ENCODE measurements at places on chromosomes 7 and 10.

DNA sequence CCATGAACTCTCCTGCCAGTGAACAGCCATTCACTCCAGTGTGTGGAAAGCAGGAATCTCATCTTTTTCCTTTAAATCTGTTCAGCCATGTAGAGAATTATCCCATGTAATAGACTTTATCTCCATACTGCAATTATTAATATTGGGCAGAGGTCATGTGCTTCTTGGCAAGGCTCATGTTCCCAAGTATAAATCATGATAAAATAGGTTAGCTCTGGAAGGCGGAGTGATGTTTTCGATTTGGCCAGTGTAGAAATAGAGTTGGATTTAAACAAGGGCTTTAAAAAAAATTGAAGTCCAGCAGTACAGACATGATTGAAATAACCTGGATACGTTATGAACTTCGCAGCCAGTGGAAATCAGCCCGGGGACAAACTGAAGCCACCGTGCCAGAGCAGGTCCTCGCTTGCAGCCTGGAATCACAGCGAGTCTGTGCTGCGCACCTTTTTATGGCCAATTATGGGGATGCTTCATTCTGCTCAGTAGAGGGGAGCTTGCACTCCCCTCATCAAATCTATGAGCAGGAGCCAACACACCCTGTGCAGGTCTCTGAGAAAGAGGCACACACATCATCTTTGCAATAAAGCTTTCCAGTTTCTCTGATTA, 654.0 kb upstream of the MKI67 start:
- no peak for DNase-seq

- peak; percentile 26 for DNase-seq
These were observed 48.5 kb downstream of the CPEB3 start for GRCh38 chr10:92242380-92242779.

DNA sequence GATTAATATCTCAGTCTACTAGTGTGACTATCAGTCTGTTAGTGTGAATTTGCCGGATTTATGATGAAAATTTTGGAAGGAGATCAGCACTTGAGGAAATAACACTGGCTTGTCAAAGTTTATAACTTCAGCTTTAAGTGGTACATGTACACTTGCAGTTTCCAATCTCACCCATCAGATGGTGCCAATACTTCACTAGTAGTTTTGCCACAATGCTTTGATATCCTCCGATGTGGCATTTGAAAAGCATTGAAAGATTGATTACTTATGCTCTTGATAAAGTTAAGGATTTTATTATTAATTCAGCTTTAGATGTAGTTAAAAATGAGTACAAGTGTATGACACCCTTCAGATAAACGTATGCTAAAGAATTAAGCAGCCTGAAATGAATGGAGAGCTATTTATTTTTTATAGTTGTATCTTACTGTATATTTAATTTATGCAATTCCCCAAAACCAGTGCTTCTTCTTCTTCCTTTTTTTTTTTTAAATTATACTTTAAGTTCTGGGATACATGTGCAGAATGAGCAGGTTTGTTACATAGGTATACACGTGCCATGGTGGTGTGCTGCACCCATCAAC, 98.2 kb downstream of the ANLN start:
- peak; percentile 76 for DNase-seq

GRCh38 chr10:104099941-104100340, 14.3 kb upstream of the COL17A1 start:
- no peak for DNase-seq

- peak; percentile 34 for DNase-seq
These were observed 798 bp downstream of the PPIF start for GRCh38 chr10:79347894-79348639.

- no peak for DNase-seq
These were observed 180.8 kb downstream of the CCDC71L start for GRCh38 chr7:106480161-106480579.

DNA sequence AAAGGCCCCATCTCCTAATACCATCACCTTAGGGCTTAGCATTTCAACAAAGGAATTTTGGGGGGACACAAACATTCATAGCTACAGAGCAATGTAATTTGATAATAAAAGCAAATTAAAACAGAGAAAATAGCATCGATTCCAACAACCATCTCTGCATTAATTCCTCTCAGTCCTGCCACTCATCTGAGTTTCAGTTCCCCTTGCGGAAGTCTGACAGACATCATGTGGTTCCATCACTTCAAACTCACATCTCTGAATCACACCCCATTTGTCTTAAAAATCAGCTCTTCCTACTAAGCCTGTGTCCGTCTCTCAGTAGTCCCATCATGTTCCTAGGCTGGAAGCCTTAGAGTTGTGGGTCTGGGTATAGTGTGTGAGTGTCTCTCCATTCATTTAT, 3.6 kb downstream of the ADCK2 start:
- DNase-seq, result no peak

- no peak for DNase-seq
These were observed 77.2 kb downstream of the CH25H start for GRCh38 chr10:89129911-89130310.

DNA sequence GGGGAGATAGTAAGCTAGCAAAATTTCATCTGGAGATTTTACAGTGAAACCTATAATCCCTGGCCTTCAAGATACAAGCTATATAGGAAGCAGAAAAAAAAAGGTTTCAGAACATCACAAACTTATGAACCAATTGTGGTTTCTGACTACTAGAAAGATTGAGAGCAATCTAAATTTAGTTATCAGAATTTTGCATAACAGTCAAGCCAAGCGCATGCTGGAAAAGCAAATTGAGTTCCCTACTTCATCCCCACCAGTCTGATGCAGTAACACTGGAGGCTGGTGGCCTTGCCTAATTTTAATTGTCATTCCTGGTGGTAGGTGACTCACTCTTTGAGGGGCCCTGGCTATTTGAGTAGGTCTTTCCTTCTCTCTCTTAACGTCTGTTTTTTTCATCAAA, 46.3 kb upstream of the ELMO1 start:
- DNase-seq, result no peak

DNA sequence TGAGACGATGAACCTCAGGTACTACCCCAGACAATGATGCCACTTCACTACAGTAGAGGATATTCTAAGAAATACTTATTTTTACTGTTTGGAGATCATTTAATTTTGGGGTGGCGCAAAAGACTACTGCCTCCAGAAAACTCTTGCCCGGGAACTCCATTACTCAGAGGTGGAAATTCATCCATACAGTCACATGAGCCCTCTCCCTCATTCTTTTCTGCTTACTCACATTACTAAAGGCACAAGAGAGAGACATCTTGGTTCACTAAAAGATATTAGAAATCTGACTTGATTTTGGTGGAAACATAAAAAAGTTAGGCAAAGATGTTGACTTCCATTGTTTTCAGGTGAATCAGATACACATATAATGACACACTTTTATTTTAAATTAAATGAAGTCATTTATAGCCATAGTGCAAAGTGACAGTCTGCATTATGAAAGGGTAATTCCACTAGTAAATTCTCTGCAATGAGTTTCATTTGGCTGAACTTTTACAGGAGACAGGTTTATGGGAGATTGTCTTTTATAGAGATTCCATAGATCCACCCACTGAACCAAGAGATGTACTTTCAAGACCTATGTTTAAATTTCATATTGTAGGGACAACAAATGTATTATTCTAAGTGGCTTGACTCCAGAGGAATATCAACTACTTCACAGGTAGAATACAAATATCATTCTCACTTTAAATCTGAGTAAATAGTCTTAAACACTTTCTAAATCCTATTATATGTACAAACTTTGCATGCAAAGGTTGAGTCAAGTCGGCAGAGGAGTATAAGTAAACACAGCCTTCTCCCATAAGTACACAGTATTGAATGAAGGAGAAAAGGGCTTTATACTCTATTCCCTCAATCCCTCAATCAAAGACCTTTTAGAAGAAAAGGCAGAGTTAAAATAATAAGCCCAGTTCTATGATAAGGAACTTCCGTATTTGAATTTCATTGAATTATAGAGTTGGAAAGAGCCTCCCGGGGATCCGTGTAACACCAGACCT, 18.8 kb downstream of the NEBL start:
- DNase-seq, result no peak

DNA sequence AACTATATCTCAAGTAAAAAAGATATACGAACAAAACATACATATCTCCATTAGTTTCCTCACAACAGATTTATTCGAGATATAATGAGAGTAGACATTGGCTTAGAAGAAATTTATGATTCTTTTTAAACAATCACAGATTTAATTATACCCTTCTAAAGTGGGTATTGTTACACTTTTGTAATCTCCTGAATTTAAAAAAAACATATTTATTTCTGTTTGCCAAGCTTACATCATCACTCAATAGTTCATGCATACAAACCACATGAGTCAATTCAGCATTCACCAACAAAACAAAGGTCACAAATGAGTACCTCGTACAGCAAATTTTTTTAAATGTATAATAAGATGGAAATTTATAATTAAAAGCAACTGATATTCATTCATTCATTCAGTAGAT, 17.6 kb downstream of the LRRN3 start:
- no peak for DNase-seq

DNA sequence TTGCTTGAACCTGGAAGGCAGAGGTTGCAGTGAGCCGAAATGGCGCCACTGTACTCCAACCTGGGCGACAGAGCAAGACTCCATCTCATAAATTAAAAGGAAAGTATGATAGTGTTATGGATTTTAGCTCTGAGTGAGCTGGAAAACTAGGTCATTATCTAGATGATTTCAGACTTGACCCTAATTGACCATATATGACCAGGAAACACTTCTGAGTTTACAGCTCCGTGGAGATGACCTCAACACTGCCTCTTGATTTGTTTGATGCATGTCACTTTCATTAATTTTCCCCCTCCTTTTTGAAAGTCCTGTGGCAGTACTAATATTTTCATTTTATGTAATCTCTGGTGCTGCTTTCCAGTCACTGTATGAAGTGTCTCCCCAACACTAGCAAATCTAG, 7.8 kb upstream of the SEC61A2 start:
- no peak for DNase-seq

DNA sequence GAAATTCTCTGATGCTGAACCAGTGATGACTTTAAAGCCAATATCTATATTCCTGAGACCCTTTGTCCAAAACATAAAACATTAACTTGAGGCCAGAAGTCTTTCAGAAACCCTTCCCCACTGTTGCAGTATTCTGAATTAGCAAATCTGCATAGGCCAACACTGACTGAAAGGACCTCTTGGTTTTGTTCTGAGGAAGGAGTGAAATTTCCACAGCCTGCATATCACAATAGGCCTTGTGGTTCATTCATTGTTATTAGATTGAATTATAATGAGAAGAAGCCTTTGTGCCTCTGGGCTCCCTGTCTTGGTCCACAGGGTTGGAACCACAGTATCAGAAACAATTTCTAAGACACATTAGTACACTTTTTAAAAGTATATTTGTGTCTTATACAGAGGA, 90.3 kb downstream of the CCNY start:
- no peak for DNase-seq

DNA sequence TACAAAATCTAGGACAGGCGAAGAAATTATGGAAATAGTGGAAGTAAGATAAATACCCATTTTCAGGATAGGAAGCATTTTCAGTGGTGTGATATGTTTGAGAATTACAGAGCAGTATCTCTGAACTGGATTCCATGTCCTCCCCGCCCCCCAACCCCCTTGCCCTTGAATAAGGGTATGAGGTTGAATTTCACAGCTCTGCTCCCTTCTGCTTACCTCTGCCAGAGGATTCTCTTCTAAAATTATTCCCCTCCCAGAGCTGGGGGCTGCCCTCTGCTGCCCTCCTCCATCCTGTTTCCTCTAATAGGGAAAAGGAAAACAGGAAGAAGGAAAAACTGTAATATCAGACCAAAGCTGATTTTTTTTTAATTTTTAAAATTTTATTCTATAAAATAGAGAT, 7.3 kb upstream of the CLCN1 start:
- DNase-seq, result no peak

DNA sequence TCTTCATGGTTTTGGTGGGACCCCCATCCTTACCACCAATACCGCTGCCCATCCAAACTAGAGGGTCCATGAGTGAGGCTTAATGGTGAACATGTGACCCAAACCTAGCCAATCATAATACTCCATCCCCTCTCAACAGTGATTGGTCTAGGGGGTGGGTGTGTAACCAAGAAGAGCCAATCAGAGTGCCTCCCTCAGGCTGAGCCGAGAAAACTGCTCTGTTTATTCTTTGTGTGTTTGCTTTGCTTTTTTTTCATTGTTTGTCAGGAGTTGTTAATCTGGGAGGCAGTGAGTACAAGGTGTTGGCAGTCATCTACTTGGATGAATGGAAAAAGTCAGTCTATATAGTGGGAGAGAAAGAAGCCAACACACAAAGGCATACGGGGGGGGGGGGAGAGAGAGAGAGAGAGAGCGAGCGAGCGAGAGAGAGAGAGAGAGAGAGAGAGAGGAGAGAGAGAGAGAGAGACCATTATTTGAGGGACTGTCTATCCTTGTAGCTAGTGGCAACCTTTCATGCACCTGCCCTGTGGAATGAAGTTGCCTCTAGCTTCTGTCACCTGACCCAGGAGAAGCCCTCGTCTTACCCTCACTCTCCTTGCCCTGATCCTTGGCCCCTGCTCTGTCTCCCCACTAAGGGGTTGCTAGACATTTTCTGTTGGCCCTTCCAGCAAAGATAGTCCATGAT, 441.7 kb downstream of the TYW1 start:
- DNase-seq, result no peak

GRCh38 chr7:149832332-149833041, 5.7 kb upstream of the ZNF862 start:
- no peak for DNase-seq

DNA sequence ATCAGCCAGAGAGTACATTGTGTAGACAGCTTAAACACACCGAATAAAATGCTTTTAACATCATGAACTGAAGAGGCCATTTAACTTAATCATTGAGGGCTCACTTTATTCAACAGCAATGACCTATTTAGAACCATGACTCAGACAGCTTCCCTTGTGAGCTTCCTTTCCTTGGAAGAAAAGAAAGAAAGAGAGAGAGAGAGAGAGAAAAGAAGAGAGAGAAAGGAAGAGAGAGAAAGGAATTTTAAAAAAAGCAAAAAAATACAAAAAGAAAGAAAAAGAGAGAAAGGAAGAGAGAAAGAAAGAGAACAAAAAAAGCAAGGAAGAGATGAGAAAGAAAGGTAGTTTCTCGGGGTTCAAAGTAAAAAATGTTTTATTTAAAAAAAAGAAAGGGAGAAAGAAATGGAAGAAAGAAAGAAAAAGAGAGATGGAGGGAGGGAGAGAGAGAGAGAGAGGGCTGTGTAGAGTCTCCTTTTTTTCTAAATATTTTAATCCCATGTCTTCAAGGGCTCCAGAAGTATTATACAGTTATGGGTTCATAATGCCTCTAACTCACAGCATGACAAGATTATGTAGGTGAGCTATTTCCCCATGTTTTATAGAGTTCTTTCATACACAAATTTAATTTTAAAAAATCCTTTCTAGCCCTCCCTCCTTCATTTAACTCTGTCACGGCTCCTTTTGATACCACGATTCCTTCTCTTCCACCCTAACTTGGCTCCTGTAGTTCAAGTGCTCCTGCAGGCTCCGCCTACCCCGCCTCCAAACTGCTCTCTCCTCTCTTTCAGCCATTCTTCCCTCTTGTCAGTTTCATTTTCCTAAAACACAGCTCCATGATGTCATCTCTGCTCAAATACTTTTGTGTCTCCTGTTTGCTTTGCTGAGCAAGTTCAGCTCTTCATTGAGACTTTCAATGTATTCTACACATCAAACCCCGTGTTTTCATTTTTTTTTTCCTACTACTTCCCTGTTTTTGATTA, 85.5 kb downstream of the PRTFDC1 start:
- peak; percentile 12 for DNase-seq

- no peak for DNase-seq
These were observed 11.6 kb downstream of the OGDH start for GRCh38 chr7:44618045-44618444.

Measured in G401 (cell line).